ENCODE measurements at places on chromosomes 3 and 15. TPM values are rescaled to one million over a fixed set of nuclear protein-coding genes. Genes with fewer than 3 reads are reported as not detected.

DNA sequence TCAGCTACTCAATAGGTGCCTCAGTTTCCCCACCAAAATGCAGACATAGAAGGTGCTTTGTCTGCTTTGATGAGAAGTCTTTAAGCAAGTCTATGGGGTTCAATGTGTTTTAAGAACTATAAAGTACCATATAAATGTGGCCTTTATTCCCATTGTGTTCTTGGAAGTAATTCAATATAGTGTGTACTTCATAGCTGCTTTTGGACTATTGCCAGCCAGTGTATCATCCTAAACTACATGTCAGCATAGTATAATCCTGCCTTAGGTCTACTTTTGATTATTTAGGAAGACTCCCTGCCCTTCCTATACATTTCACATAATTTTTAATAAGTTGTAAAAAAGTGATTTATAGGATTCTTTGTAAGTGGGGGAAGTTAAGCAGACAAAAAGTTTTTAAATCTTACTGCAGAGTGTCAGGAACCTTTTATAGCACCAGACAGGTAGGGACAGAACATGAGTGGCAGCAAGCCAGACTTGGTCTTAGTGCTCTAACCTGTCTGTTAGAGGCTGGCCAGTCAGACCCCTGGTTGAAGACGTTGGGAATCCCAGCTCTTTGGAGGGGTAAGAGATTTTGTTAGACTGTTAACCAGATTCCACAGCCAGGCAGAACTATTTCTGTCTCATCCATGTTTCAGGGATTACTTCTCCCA lies 48.4 kb downstream of the MLH1 start:
- DNase-seq: no peak

DNA sequence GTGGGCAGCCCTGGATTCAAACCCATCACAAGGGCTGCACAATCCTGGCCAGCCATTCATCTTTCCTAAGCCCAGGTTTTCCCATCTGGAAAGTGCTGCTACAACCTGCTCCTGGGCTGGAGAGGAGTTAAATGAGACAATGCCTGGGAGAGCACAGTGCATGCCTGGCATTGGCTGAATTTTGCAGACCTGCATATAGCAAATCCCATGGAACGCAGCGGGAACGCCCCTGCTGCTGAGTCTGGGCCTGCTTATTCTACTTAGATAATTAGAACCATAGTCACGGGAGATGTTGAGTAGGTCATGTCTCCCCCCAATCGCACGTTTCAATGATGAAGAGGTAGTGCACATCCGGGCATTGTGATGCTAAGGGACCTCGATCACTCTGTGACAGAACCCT lies 46.6 kb downstream of the ABTB1 start:
- DNase-seq: no peak

TPRG1 gene
- 1.9 TPM for polyA plus RNA-seq

DNA sequence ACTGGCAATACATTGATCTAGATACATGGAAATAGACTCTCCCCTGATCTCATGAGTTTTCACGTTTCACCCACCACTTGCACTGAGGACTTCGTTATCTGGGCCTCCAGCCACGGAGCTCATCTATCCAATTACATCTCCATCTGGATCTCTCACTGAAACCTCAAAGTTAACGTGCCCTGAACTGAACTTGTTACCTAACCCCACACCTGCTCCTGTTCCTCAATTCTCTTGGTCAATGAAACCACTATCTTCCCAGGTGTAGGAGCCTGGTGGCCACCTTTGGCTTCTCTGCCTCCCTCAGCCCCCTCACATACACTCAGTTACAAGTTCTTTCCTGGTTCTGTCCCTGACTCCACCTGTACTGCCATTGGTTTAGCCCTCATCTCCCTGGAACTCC lies 9.7 kb downstream of the DGKG start:
- DNase-seq: no peak

DISP2 gene
- 2.3 TPM for polyA plus RNA-seq

KCNMB3 gene
- 1.7 TPM for polyA plus RNA-seq

DNA sequence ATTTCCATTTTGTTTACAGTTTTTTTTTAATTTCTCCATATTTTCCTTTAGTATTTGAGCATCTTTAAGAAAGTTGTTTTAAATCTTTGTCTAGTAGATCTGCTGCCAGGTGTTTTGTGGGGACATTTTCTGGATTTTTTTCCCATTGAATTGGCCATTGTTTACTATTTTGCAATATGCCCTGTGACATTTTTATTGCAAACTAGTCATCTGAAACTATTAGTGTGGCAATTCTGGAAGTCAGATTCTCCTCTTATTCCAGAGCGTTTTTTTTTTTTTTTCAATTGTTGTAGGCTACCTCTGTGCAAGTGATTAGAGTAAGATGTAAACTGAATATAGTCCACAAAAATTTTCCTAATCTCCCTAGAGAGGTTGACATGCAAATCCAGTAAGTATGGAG lies 334.2 kb downstream of the PYDC2 start:
- no peak for DNase-seq

GRCh38 chr3:119304201-119304713 lies 10.1 kb downstream of the ARHGAP31 start:
- no peak for DNase-seq

DNA sequence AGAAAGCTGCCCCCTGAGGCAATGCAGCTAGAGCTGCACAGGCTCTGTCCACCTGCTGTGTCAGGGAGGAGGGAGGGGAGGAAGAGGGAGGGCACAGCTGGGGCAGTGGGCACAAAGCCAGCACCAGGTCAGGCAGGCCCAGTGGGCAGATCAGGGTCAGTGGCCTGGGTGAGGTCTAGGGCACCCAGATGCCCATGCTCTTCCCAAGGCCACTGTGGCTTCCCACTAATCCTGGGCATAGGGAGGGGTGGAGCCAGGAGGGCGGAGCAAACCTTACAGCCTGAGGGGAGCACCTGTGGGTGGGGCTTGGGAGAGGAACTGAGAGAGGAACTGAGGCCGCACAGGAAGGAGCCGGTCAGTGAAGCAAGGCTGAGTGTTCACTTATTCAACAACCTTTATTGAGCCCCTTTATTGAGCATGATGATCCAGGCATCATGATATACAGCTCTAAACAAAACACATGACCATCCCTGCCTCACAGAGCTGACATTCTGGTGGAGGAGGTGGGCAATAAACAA lies 55.0 kb downstream of the RHCG start:
- no peak for DNase-seq

- no peak for DNase-seq
Measured at GRCh38 chr3:18417904-18418572, 7.1 kb downstream of the SATB1 start.

- DNase-seq: no peak
Measured at GRCh38 chr3:37506956-37507535, 332.7 kb upstream of the LRRFIP2 start.

DNA sequence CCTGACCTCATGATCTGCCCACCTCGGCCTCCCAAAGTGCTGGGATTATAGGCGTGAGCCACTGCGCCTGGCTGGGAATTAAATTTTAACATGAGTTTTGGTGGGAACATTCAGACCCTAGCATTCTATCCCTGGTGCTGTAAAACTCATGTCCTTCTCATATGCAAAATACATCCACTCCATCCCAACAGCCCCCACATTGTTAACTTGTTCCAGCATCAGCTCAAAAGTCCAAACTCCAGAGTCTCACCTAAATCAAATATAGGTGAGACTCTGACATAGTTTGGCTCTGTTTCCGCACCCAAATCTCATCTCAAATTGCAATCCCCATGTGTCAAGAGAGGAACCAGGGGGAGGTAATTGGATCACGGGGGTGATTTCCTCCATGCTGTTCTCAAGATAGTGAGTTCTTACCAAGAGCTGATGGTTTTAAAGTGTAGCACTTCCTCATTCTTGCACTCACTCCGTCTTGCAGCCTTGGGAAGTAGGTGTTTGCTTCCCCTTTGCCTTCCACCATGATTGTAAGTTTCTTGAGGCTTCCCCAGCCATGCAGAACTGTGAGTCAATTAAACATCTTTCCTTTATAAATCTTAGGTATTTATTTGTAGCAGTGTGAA lies 96.2 kb upstream of the PLCL2 start:
- DNase-seq: no peak

CCR8 gene
- not detected for polyA plus RNA-seq

GRCh38 chr3:53044371-53044710 lies 1.5 kb downstream of the SFMBT1 start:
- no peak for DNase-seq

- DNase-seq: no peak
Measured at GRCh38 chr15:68100194-68100593, 46.1 kb downstream of the PIAS1 start.

GAP43 gene
- 0.75 TPM for polyA plus RNA-seq

ZPLD1 gene
- polyA plus RNA-seq: 0.34 TPM

- DNase-seq: no peak
Measured at GRCh38 chr15:45276831-45277230, 24.8 kb downstream of the SLC28A2 start.

POPDC2 gene
- polyA plus RNA-seq: 4.6 TPM

DNA sequence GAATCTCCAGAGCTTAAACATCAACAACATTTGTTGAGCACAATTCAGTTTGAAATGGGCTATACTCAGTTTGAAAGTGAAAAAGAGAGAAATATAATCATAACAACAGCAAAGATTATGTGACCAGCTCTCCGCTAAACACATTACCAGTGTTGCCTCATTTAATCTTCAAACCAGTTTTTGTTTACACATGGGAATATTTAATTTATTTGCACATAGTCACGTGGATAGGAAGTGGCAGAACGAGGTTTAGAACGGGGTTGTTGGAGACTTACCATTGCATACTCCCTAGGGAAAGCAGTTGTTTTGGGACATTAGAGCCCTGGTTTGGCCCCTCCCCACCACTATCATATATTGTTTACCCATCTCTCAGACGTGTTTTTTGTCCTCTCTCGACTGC lies 77.2 kb downstream of the IL1RAP start:
- DNase-seq: no peak

- DNase-seq: no peak
Measured at GRCh38 chr3:146646261-146646660, 41.1 kb upstream of the PLSCR5 start.

RAD51 gene
- polyA plus RNA-seq: 0.85 TPM

H1-8 gene
- 0.27 TPM for polyA plus RNA-seq

DNA sequence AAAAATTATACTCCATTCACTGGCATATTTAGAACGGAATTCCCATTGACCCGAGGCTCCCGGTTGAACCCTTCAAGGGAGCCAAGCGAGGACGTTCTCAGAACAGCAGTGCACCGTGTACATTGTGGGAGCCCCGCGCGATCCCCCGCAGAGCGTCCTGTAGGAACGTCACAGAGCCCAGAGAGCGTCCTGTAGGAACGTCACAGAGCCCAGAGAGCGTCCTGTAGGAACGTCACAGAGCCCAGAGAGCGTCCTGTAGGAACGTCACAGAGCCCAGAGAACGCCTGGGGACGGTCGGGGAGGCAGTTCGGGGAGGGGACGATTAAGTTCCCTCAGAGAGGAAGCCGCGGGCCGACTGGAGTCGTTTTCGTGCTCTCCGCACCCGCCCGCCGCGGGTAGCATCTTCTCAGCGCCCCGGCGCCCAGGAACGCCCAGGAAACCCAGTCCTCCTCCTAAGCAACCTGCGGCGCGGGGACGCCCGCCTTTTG lies 506 bp upstream of the ATP1B3 start:
- peak; percentile 75 for DNase-seq

- DNase-seq: peak; percentile 93
Measured at GRCh38 chr3:61561374-61562041, at the start of gene PTPRG. TSS of gene PTPRG (plus strand) at chr3:61561571. CDS start at chr3:61562288, 717 bp downstream.

ISG20 gene
- 0.88 TPM for polyA plus RNA-seq
